Nucleus accumbens (tissue), 56 donors: ENCODE measurements at places on chromosomes 6 and 20.
A peak's percentile ranks its signal among the peaks of the same experiment; 100 is the strongest.

DNA sequence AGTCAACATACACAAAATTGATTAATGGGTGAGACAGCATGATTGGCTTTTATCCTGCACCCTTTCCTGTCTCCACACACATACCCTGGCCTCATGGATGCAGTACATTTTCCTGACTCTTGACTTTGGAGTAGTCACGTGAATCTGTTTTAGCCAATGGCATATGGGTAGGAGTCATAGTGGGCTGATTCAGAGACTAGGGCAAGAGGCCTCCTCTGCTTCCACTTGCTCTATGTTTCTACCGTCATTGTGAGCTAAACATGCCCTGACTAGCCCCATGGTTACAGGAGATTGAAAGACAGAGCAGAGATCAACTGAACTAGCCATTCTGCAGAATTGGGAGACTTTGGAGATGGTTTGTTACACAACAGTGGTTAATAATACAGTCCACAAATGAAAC, 850.0 kb downstream of the DHX35 start:
- DNase-seq: no peak

- DNase-seq: peak; percentile 32
Observed at GRCh38 chr6:37171201-37171969, 1.4 kb downstream of the PIM1 start.

- no peak for DNase-seq
Observed at GRCh38 chr6:33166811-33167210, 25.5 kb downstream of the COL11A2 start.

- DNase-seq: no peak
Observed at GRCh38 chr6:129786548-129786947, 74.6 kb downstream of the TMEM244 start.

- DNase-seq: no peak
Observed at GRCh38 chr6:154498340-154498934, 12.0 kb downstream of the CNKSR3 start.

DNA sequence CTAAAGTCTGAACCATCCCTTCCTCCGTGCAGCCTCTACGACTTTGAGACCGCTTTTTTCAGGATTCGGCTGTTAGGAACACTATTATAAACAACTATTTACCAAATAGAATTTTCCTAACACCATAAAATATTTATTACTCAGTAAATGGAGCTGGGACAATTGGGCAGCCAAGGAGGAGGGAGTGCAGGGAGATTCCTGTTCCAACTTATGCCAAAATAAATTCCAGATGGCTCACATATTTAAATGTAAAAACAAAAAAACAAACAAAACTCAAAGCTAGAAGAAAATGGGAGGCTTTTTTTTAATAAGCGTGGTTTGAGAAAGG, 48.1 kb downstream of the TCP11 start:
- no peak for DNase-seq

DNA sequence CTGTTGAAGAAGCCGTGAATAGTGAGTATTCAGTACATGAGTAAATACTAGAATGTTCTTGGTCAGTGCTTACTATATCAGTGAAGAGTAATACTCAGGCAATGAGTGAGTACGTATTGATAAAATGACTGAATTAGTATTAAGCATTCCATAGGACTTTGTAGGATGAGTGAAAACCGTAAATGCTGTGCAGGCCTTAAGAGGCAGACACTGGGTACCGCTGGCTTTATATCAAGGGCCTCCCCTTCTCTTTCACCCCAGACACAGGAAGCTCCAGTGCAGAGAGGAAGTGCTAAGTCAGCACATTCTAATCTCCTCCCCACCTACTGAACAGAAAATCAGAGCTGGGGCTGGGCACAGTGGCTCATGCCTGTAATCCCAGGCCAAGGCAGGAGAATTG, 24.2 kb downstream of the POFUT1 start:
- no peak for DNase-seq

- no peak for DNase-seq
Observed at GRCh38 chr20:20233041-20233514, 134.8 kb upstream of the INSM1 start.

DNA sequence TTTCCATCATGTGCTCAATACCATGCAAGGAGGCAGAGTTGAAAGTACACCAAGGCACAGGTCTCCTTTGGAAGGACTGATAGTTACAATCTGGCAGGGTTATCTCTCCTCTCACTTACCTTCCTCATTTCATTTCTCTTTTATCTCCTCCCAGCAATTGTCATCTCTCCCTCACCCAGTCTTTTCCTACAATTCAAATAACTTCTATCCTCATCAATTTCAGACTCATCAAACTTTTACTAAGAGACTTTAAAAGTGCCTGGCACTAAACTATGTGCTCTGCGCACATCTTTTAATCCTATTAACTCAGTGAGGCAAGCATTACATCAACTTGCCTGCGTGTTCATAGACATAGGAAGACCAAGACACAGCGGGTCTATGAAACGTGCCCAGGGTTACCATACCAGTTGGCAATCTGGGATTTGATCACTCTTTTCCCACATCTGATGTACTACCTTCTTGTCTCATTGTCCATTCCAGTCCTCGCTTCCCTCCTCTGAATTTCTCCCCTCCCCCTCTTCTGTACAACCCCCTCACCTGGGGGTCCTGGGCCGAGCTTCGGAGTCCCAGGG, 1.2 kb downstream of the VARS1 start:
- DNase-seq: no peak

- no peak for DNase-seq
Observed at GRCh38 chr20:1396702-1397101, 3.8 kb upstream of the FKBP1A start.

- DNase-seq: no peak
Observed at GRCh38 chr6:107684996-107685395, 139.1 kb downstream of the SCML4 start.

DNA sequence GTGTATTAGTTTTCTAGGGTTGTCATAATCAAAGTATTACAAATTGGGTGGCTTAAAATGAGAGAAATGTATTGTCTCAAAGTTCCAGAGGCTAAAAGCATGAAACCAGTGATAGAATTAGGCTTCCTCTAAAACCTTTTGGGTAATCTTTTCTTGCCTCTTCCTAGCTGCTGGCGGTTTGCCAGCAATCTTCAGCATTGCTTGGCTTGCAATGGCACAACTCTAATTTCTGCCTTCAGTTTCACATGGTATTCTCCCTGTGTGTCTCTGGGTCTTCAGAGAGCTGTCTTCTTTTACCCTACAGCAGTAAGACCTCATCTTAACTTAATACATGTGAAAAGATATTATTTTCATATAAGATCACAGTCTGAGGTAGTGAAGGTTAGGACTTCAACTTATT, 479.1 kb upstream of the GJE1 start:
- DNase-seq: no peak

GRCh38 chr6:167840526-167841179, 13.9 kb downstream of the AFDN start:
- no peak for DNase-seq

DNA sequence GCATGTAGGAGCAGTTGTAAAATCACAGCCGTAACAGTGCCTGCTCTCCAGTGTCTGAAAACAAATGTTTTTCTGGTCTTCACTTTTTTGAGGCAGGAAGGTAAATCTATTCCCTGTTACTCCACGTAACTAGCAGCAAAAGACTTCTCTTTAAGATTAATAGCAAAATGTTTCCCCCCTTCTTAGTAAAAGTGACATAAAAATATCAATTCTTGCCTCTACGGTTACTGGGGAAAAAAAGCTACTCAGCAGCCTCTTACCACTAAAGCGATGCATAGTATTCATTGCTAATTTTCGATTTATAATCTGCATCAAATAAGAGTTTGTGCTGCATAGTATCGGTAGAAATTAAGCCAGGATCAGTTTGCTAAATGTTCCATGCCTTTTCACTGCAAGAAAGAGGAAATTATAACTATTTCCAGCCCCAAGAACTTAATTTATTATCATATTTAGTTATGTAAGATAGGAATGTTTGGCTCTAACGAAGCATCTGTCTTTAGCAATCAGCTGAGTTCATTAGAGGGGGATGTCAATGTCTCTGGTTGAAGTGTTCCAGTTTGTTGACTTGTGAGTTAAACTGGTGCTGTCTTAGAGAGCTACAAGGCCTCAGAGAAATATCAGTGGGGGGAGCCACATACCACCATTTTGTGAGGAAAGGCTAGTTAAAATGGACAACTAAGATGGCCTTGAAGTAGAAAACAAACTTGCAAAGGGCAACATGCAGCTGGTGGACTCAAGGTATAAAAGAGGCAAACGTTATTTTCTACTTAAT, 617 bp upstream of the TSPYL1 start:
- no peak for DNase-seq

- DNase-seq: no peak
Observed at GRCh38 chr6:54285595-54285994, 22.6 kb upstream of the TINAG start.
